ENCODE measurements at places on chromosomes 1 and 21. TPM values are rescaled to one million over a fixed set of nuclear protein-coding genes. Genes with fewer than 3 reads are reported as not detected.

FBXO42 gene
- 14.8 TPM for total RNA-seq

- peak; percentile 66 for DNase-seq
These were observed 50.9 kb downstream of the ITPKB start for GRCh38 chr1:226688056-226688748.

DNA sequence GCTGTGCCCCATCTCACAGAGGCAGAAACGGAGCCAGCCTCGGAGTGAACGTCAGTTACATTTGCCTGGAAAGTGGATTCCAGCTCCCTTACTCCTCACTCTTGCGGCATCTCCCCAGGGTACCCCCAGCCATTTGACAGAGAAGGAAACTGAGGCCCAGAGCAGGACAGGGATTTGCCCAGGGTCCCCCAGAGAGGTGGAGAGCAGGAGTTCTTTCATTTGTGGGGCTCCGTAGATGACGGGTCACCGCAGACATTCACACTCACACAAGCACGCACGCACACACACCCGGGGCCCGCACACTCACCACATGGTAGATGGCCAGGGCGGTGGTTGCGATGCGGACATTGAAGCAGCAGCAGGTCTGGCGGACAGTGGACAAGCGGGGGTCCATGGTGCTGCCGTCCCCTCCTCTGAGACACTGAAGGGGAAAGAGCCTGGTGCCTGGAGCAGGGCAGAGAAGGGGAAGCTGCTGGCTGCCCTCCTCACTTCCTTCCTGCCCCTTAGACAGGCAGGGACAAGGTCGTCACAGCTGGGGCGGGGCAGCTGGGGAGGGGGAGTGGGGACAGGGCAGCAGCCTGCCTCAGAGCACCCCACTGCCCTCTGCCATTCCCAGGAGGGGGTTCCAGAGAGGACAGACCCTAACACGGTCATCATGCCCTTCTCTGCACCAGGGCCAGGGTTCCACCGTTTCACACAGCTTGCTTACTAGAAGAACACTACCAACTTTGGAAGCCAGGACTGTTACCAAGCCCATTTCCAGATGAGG is at the start of gene LAPTM5:
Gene LAPTM5 (minus strand): TSS at position 423 of the 769 bp plus-strand sequence. CDS start 29 bp downstream, at position 394.
- DNase-seq = peak; percentile 51

- DNase-seq = no peak
These were observed 108.3 kb downstream of the SIPA1L2 start for GRCh38 chr1:232521660-232522059.

LINGO4 gene
- total RNA-seq = 0.22 TPM

UBL4B gene
- total RNA-seq = not detected

- no peak for DNase-seq
These were observed 42.1 kb upstream of the ZP4 start for GRCh38 chr1:237932816-237933215.

TSEN15 gene
- 33.3 TPM for total RNA-seq

ERICH3 gene
- 0.04 TPM for total RNA-seq

GRCh38 chr1:151718011-151718431 is 1.4 kb upstream of the CELF3 start:
- peak; percentile 35 for DNase-seq

DNA sequence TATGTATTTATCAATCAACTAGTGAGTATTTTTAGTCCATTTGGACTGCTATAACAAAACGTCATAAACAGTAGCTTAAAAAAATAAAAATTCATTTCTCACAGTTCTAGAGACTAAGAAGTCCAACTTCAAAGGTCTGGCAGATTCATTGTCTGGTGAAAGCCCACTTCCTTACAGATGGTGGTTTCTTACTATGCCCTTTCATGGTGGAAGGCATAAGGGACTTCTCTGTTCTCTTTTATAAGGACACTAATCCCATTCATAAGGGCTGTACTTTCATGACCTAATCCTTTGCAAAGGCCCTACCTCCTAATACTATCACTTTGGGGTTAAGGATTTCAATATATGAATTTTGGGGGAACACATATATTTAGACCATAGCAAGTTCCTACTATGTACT is 37.9 kb downstream of the KRTAP20-3 start:
- DNase-seq = no peak

DNA sequence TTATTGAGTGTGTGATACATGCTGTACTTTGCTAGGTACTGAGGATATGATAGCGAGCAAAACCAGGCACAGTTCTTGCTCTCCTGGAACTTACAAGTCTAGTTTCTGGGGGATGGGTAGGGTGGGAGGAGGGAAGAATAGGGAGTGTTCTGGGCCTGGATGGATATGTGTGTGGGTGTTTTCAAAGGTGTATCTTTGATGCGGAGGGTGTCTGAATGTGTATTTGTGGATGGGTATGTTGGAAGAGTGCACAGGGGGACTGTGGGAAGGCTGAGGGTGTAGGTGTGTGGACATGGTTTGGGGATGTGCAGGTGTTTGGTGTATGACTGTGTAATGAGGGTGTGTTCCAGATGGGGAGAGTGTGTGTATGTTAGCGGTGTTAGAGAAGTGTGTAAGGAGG is 4.5 kb upstream of the DPH2 start:
- DNase-seq = no peak

CRP gene
- total RNA-seq = not detected

- DNase-seq = peak; percentile 66
These were observed 58.1 kb downstream of the LHX4 start for GRCh38 chr1:180287988-180288705.

CHD5 gene
- 0.09 TPM for total RNA-seq

GRCh38 chr1:83064589-83065242 is 934.2 kb downstream of the TTLL7 start:
- DNase-seq = no peak

DNA sequence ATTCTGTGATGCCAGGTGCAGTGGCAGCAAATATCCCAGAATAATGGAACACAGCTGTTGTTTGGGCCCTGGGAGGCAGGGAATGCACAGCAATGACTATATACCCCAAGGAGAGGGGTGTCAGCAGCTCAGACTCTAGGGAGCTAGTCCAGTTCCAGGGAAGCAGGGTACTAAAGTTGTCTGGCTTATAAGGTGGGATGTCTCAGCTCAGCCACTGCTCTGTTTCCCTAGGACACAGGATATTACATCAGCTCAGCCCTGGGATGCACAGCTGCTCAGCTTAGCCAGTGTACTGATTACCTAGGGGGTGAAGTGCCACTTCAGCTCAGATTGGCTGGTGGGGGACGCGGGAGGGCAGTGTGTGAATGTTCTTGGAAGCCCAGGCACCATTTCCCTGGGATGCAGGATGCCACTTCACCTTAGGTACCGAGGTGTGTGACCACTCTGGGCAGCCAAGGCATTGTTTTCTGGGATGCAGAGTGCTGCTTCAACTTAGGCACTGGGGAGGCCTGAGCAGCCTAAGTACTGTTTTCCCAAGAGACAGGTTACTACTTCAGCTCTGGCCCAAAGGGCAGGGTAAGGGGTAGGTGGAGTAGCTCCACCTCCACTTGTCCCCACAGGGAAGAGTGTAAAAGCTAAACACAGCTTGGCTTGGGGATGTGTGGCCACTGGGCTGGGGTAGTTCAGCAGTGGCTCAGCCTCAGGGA is 59.4 kb downstream of the DIPK1A start:
- DNase-seq = no peak

GRCh38 chr1:90000934-90001676 is 6.2 kb downstream of the ZNF326 start:
- no peak for DNase-seq

HCRTR1 gene
- 0.04 TPM for total RNA-seq

DNA sequence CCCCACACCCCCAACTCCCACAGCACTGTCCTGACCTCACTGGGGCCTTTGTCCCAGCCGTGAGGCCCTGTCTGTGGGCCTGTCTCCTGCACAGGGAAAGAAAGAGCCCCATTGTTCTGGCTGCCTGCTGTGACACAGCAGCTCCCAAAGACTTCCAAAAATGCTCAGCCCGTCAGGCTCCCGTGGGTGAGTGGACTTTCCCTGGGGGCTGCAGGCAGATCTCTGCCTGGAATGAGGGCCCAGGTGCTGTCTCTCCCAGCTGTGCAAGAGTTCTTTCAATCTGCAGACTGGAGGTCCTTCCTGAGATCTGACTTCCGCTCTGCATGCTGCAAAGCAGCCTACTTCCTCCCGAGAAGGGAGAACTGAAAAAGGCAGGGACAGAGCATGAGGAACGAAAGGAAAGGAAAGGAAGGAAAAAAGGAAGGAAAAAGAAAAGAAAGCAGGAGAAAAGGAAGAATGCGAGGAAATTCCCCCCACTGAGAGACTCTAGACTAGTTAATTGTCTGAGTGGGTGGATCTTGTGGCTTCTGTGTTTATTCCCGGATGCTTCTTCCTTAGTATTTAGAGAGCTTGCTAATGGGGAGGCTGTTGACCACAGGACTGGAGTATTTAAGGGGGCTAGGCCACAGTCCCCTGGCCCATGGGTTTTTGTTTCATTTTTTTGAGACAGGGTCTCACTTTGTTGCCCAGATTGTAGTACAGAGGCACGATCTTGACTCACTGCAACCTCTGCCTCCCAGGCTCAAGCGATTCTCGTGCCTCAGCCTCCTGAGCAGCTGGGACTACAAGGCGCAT is 15.0 kb downstream of the NES start:
- peak; percentile 57 for DNase-seq
